ENCODE measurements at places on chromosomes 12 and 14.

DNA sequence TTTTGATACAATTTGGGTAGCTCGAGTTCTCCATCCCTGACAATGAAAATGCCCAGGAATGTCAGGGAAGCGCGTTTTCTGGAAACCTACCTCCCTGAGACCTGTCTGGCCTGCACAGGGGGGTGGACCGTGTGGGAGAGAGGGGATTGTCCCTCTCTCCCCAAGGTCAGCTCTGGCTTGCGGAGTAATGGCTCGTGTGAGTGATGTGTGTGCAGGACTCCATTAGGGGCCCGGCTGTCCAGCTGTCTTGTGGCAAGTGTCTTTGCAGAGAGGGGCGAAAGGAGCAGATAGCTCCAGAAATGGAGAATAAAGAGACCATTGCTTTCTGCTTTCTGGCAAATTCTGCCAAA is 215.3 kb downstream of the CHST11 start:
- DNase-seq, result no peak

DNA sequence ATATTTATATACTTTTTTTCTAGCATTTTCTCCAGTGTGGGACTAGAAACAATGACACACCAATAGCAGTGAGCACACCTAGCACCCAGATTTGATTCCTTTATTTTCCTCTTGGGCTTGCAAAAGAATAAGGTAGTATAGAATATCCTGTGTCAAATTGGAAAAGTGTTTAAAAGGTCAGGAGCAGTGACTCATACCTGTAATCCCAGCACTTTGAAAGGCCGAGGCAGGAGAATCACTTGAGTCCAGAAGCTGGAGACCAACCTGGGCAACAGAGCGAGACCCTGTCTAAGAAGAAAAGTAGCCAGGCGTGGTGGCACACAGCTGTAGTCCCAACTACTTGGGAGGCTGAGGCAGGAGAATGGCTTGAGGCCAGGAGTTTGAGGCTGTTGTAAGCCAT is 53.8 kb upstream of the SGPP1 start:
- DNase-seq, result peak; percentile 71

DNA sequence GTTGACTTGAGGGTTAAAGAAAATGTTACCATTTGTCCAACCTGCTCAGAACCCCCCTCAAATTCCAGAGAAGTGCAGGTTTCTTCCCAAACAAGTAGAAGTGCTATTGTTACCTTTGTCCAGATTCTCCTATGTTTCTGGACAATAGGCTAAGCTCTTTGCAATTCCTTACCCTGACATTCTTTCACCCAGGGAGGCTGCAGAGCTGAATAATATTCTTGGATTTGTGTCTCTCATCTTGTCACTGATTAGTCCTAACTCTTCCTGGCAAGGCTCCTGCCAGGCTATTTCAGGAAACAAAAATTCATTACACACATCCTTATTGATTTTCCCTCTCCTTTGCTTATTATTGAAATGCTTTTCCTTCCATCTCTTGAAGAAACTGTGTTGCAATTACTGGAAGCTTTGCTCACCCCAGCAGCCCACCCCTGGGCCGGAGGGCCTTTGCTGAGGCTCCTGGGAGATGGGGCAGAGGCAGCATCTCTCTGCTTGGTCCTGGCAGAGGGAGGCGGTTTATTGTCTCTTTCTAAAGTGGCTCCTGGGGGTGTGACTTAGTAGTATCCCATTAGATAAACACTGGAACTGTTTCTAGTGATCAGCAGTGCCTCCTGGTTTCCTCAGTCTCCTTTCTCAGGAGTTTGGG is 207.5 kb upstream of the PELI2 start:
- DNase-seq, result no peak

GRCh38 chr12:57524814-57525614 is 2.4 kb downstream of the MBD6 start:
- no peak for DNase-seq

DNA sequence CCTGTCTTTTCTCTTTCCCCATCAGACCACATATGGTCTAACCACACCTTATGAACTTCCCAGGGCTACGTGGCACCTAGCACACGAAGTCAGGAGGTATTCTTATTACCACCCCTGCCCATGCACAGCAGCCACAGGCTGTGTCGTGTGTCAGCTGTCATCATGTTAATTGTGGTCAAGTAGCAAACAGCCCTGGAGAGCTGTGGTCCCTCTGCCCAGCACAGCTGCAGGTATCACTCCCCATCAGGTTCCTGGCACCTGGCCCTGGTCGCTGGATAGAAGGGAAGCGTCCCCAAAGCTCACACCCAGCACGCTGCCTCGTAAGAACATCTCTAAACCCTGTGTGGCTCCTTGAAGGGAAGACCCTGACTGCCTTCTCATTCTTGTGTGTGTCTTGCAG is 45.4 kb downstream of the CLMN start:
- no peak for DNase-seq

- no peak for DNase-seq
These were observed 20.4 kb downstream of the BATF start for GRCh38 chr14:75542588-75543091.

DNA sequence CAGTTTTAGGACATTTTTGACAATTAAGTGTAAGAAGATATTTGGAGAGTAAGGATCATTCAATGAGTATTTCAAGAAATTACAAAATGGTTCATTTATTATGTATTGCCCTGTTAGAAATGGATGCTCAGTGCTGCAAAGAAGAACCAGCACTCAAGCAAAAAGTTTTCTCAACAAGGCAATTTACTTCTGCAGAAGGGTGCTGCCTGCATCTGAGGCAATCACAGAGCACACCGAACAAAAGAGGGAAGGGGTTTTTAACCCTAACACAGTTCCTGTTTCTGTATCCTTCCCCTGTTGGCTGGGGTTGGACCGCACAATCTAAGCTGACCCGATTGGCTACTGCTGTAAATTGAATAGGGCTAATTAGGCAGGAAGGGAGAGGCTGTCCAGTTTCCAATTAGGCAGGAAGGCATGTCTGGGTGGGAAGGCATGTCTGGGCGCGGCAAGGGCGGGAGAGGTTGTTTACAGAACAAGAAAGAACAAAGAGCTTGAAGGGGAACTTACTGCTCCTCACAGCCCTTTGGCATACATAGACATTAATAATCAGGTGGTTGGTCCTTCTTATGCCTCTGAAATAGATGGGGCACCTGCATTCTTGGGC is 41.4 kb downstream of the SPTSSA start:
- DNase-seq, result no peak

GRCh38 chr12:90299121-90299520 is 590.5 kb upstream of the ATP2B1 start:
- DNase-seq, result no peak

DNA sequence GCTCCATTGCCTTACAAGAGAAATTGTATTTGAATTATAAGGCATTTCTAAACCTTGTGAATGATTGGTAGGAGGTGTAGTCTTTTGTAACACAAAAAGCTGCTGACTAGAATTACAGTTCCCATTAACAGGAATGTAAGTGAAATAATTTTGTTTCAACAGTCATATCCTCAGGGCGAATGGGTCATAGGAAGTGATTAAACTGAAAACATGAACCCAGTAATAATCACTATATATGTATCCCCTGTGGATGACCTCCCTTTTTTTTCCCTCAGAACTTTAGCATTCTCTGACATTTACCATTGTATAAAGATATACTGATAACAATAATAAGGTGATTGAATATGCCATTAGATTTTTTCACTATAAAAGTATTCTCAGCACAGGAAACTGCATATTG is 312.3 kb downstream of the ATP23 start:
- DNase-seq, result peak; percentile 51

- no peak for DNase-seq
These were observed 70.3 kb downstream of the RIMBP2 start for GRCh38 chr12:130645751-130646150.

- DNase-seq, result no peak
These were observed 3.7 kb upstream of the SIX1 start for GRCh38 chr14:60652674-60653651.

GRCh38 chr12:79174626-79175025 is 310.1 kb downstream of the SYT1 start:
- peak; percentile 72 for DNase-seq

GRCh38 chr14:74906925-74907521 is 16.0 kb downstream of the RPS6KL1 start:
- DNase-seq, result no peak

GRCh38 chr14:79354336-79354735 is 857.0 kb downstream of the DIO2 start:
- DNase-seq, result no peak

DNA sequence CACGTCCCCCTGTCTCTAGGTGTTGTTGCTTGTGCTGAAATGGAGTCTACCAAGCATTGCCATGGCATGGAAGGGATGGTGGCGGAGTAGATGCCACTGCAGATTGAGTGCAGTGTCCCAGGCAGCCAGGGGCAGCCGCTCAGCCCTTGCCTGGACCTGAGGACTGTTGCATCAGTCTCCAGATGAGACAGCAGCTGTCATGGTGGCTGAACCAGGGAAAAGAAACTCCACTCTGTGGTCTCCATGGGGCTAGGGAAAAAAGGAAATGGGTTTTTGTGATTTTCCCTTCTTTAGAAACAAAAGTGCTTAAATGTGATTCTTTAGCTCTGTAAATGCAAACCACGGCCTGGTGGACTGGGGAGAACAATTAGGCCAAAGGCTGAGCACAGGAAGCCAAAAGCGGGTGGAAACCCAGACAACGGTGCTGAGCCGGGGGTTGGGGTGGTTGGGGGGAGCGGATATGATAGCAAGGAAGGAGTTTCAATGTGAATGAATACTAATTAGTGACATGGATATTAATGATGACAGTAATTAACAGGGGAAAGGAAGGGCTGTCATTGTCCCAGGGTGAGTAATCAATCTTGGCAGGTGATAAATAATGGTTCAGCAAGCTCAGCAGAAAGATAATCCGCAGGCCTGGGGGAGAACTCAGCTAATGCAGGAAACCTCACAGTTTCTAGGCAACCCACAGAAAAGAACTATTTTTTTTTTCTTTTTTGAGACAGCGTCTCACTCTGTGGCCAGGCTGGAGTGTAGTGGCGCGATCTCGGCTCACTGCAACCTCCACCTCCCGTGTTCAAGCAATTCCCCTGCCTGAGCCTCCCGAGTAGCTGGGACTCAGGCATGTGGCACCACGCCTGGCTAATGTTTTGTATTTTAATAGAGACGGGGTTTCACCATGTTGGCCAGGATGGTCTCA is 442.6 kb downstream of the DPF3 start:
- peak; percentile 58 for DNase-seq

- DNase-seq, result no peak
These were observed 7.5 kb downstream of the RESF1 start for GRCh38 chr12:31966558-31967205.

GRCh38 chr12:2242216-2242615 is 189.4 kb downstream of the CACNA1C start:
- no peak for DNase-seq

DNA sequence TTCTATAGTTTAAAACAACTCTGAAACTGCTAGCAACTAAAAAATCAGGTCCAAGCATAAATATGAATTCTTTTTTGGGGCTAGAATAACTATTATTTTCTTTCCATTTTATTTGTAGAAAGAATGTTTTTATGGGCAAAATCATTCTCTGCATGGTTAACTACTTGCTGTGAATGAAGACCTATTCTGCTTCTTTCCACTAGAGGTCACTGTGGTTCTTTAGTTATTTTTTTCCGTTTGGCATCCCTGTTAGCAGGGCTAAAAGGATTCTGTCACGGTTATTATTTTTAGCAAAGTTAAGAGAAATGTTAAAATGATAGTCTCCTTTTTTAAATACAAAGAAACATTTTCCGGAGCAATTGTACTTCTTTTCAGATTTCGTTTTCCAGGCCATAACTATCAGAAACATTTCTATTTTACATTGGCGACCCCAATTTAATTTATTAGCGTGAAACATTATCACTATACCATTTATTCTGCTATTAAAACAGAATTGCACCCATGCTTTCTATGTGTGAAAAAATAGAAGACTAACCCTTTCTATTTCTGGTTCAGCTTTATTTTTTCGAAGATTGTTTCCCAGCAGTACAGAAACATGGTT is 404.8 kb downstream of the ATP23 start:
- peak; percentile 47 for DNase-seq

GRCh38 chr12:124259154-124260066 is 35.5 kb upstream of the RFLNA start:
- DNase-seq, result no peak
